ENCODE measurements at places on chromosomes 13 and 19. TPM values are rescaled to one million over a fixed set of nuclear protein-coding genes. Genes with fewer than 3 reads are reported as not detected.

The REX1BD gene
- total RNA-seq, result 94.8 TPM

The UPF1 gene
- total RNA-seq, result 34.2 TPM

The KLK6 gene
- not detected for total RNA-seq

The PLPP2 gene
- total RNA-seq, result 0.56 TPM

The PLK5 gene
- total RNA-seq, result not detected
